ENCODE measurements at places on chromosomes 3 and 15.
A peak's percentile ranks its signal among the peaks of the same experiment; 100 is the strongest.

DNA sequence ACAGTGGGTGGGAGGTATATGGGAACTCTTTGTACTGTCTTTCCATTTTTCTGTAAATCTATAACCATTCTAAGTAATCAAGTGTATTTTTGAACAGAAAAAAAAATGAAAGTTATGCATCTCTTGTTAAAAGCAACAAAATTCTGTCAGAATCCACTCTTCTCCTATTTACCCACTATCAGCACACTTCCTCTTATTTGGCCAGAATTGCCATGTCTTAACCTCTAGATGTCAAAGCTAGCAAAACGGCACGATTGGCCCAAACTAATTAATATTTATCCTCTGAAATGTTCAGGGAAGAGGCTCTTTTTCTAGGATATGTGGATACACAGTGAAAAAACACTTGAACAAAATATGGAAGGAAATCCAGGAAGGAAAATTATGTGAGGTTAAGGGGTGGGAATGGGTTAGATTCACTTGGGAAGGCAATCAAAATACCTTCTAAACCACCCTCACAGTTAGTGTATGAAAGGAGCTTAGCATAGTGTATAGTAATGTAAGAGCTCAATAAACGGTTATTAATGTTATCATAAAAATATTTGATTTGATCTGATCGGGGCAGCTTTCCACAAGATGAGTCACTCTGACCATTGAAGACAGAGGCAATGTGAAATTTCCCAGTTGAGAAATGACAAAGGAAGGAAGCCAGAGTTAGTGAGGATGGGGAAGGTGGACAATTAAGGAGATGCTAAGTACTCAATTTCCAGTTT, 20.1 kb upstream of the TGFBR2 start:
- no peak for DNase-seq

DNA sequence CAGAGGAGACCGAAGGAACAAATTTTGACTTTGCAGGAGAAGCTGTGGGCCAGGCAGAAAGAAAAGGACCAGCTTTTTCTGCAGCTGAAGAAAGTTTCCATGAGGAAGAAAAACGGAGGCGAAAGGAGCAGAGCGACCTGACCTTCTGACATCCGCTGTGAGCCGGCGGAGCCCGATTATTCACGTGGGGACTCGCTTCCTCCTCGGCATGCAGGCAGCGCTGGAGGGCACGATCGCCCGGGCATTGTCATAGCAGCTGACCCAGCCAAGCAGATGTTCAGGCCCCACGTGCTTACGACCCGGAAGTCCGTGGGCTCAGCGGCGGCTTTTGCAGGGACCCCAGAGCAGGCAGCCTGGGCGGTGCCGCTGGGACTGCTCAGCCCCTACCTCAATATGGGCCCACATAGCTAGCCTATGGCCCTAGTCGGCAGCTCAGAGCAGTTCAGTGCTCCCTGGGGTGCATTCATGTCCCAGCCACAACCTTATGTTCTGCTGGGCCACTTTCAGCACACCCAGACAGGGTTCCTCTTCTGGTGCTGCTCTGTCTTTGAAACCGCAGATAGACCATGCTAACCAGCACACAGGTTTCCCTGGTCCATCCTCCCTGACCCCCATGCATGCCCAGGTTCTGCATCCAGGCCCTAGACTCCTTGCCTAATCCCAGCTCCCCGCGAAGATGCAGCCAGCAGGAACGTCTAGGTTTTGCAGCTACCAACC, 10.5 kb upstream of the EIF4A2 start:
- no peak for DNase-seq

- DNase-seq = no peak
Observed at GRCh38 chr3:143348486-143349327, 229.1 kb downstream of the CHST2 start.

- no peak for DNase-seq
Observed at GRCh38 chr3:136712941-136713340, 39.2 kb downstream of the STAG1 start.

GRCh38 chr3:25945836-25946235, 155.9 kb downstream of the OXSM start:
- DNase-seq = no peak

DNA sequence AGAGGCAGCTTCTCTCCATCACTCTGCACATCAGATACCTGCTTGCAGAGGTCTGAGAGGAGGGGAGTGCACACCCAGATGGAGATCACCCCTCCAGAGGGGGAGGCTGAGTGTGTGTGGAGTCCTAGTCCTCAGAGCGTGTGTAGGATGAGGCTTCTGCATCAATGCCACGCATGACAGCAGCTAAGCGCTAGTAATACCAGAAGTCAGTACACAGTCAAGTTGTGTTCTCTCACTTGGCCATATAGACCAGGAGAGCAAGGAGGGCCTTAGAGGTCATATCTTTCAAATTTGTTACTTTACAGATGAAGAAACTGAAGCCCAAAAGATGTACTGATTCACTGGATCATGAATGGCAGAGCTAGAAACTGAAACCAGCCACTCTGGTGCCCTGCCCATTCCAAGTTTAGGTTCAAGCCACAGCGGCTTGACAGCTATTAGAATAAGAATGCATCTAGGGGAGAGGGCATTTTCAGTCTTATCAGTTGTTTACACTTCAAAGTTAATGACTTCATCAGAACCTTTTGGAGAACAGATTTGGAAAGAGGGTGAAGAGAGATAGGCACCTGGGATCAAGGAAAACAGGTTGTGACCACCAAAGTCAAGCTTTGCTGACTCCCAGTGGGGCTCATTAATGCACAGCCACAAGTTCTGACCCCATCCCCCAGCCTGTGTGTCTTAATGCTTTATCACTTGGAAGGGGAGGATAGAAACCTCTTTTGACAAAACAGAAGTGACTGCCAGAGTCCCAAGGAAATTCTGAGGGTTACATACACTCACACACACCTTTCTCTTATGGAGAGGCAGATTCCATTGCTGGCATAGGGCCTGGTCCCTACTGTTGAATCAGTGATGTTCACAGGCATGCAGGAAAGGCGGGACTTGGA, 310.3 kb downstream of the CHST2 start:
- no peak for DNase-seq

DNA sequence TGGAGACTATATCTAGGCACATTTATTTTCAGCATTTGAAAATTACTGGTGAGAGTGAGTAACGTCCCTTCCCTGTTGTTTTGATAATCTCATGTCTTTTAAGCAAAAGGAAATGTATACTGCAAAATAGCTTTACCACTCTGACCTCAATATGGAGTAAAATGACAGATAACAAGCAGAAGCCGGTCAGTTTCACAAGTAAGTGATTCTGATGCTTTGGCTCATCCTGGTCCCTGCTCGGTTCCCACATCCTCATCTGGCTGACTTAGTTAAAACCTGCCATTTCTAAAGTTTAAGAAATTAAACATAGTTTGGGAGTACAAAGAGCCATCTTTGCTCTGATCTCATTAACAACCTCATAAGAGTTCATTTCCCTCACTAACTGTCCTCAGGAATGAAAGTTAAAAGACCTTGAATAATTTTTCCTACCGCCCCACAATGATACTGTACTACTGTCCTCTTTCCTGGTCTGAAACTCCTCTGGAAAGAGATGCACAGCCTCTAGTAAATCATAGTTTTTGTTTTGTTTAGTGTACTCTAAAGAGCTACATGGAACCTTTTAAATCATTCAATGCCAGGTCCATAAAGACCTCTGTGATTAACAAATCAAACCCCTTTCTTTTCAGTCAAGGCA, 72.3 kb upstream of the ICE2 start:
- DNase-seq = no peak

GRCh38 chr3:108127301-108127988, 36.6 kb upstream of the CD47 start:
- peak; percentile 40 for DNase-seq

GRCh38 chr15:51830276-51830806, 888 bp downstream of the TMOD3 start:
- DNase-seq = no peak

DNA sequence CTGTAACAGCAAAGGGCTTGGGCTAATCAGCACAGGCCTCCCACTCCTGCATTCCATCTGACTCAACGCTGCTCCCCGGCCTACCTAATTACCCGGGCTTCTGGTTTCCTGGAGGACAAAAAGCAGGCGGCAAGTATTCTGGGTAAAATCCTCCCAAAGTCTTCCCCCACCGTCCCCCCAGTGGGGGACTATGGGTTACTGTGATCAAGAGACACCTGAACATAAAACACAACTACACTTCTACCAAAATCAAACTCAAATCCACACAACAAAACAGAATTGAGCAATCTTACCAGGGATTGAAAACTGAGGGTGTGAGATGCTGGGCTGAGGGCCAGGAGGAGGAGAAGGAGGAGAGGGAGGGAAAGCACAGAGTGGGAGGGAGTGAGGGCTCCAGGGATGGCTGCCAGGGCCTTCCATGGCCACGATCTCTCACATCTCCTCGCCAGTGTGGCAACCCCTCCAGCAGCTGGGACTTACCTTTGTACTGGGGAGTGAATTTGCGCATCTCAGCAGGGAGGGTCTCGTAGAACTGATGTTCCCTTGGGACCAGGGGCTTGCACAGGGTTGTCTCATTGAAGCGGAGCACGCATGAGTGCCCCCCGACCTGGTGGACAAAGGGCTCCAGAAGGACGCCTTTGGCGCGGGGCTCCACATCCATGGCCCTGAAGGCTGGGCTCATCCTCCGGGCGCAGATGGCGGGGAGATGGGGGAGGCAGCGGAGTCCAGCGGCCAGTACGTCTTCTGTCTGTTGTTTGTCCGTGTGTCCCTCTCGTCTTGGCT, 9.1 kb upstream of the NCKIPSD start:
- no peak for DNase-seq

GRCh38 chr3:141804778-141805639, 41.8 kb downstream of the GRK7 start:
- no peak for DNase-seq

DNA sequence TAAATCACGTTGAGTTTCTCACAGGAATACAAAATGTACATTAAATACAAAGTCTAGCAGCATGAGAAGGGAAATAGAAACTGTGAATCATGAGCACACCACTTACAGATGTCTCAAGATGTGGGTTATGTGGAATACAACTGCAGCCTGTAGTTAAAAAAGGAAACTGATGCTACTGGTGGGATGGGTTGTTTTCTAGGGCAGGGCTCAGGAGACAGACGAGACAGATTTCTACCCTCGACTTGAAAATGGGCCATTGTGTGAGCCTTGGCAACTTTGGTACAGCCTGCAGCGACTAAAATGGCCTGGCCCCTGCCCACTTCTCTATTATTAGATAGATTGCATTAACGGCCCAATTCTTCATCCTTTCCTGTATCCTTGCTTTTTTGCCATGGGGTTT, 293.1 kb downstream of the SUCLG2 start:
- DNase-seq = no peak

Data from hematopoietic multipotent progenitor cell treated with erythropoietin and hydrocortisone succinate and interleukin-3 and kit ligand, for 15 days (in vitro differentiated cells).